ENCODE measurements at places on chromosomes 12 and 14. TPM values are rescaled to one million over a fixed set of nuclear protein-coding genes. Genes with fewer than 3 reads are reported as not detected.

The AQP6 gene
- not detected for total RNA-seq

The SDR9C7 gene
- not detected for total RNA-seq

The ENDOU gene
- 0.58 TPM for total RNA-seq

The PGAM5 gene
- 121 TPM for total RNA-seq

The CNTN1 gene
- 0.90 TPM for total RNA-seq

- H3K27ac ChIP-seq, result no peak overlapping the region
- DNase-seq, result no peak
- no peak overlapping the region for H3K4me3 ChIP-seq
- no peaks in the 10 kb centered on the region for H3K4me1 ChIP-seq
- no peaks in the 10 kb centered on the region for H3K36me3 ChIP-seq
These were observed 306.1 kb downstream of the ZFP36L1 start for GRCh38 chr14:68486809-68487208.

DNA sequence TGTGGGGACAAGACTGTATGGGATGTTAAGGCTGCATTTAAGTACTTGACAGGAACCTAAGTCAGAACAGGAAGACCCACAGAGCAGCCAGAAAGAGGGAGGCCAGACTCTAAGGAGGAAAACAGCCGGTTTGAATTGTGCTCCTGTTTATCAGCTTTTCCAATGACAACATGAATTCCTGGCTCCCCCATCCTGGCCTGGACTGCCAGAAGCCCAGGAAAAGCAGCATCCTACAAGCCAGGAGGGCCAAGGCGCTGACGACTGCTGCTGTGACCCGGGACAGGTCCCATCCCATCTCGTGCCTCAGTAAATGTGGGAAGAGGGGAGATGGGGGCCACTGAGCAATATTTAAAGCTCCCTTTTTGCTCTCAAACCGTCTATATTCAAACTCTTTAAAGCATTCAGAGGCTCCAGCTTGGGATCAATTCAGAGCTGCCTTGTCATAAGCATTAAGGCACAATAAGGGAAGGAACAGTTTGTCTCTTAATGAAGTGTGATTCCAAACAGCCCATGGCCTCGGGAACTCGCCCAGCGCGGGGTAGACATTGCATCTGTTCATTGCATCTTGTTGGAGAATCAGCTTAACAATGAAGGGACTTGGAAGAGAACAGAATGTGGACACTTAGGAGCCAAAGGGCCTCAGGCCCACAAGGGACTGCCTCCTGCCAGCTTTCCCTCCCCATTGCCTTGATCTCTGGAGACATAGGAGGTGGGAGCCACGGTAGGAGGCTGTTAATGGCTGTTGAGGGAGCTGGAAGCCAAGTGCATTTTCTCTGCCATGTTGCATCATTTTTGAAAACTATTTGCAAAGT is 49.6 kb downstream of the CMKLR1 start:
- peaks cover 34% of the 10 kb centered on the region for H3K27me3 ChIP-seq
- H3K36me3 ChIP-seq, result no peaks in the 10 kb centered on the region
- no peak overlapping the region for H3K27ac ChIP-seq
- H3K4me1 ChIP-seq, result no peaks in the 10 kb centered on the region

Measured in A673 (cell line).